NCI-H460 (cell line): ENCODE measurements at places on chromosomes 2 and 18. TPM values are rescaled to one million over a fixed set of nuclear protein-coding genes. Genes with fewer than 3 reads are reported as not detected.

The CCDC93 gene
- total RNA-seq, result 13.5 and 17.0 TPM in 2 replicates

The ERFE gene
- total RNA-seq, result 7.7 and 10.0 TPM in 2 replicates

The RESP18 gene
- total RNA-seq, result not detected in 2 replicates

DNA sequence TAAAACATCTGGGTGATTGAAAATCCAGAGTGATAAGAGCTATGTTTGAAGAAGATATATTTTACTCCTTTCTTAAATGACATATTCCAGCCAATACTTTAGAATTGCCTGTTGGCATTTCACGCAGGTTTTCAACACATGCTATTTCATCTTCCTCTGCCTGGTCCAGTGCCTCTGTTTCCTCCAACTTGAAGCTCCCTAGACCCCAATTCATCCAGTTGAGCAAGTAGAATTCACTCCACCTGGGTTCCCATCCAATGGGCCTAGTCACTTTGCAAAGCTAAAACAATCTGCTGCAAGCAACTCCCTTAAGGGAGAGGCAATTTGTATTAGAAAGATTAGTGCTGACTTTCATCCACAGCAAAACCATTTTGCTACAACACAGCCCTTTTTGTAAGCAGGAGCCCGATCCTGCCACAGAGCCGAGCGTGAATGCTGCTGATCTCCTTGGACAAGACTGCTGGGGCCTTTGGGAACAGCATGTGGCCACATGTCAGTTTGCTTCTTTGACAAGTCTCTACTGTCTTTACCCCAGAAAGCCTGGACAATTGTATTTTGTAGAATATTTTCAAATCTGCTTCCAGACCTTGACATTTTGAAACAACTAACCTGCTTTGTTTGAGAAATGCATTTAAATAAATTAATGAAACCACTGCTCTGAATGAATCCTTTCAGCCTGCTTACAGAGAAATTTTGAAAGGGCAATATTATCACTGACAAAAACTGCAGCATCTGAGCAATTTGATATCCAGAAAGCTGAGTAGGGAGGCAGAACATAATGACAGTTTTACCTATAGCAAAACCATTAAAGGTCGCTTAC, 259.1 kb downstream of the TDRD15 start:
- no peak for DNase-seq

DNA sequence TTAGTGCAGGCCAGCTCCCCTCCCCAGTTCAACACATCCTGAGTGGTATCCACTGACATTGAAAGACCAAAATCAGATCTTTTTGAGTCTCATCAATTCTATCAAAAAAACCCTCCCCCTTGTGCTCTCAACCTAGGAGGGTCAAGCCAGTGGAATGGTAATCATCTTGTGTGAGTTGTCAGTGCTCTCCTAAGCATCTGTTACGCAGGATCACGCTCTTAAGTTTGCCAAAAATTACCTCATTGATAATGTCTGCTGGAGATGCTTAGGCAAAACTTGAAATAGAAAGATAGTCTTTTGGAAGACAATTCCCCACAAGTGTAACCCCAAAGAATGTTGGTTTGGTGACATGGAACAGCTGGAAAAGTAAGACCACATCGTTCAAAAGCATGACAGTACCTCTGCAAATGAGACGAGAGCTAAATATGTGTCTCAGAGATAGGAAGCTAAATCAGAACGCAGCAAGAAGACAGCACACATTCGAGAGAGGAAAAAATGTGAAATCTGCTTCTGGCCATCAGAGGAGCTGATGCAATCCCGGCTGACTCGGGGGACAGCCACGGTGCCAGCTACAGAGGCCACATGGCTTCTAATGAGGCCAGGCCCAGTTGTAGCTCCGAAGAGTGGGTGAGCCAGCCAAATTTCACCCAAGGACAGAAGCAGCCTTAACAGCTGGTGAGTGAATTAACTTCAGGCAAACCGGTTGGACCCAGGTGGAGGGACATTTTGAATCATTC, 753.9 kb downstream of the RNF144A start:
- DNase-seq, result no peak

- no peak for DNase-seq
Observed at GRCh38 chr2:43240766-43241150, 14.4 kb upstream of the ZFP36L2 start.

GRCh38 chr2:238657132-238658053, 190.5 kb upstream of the TWIST2 start:
- DNase-seq, result no peak

DNA sequence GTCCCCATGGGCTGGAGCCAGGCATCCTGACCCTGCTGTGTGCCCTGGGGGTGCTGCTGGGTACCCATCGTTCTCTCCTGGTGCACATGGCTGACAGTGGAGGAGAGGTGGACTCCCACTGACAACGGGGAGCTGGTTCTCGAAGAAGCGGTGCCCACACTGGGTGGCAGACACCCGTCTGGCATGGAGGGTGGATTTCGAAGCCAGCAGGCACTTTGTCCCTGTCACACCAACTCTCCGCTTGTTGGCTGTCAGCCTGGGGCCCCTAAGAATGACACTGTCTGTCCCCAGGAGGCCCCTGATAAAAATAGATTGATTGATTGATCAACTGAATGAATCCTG, 55.4 kb downstream of the RTP5 start:
- DNase-seq, result no peak

DNA sequence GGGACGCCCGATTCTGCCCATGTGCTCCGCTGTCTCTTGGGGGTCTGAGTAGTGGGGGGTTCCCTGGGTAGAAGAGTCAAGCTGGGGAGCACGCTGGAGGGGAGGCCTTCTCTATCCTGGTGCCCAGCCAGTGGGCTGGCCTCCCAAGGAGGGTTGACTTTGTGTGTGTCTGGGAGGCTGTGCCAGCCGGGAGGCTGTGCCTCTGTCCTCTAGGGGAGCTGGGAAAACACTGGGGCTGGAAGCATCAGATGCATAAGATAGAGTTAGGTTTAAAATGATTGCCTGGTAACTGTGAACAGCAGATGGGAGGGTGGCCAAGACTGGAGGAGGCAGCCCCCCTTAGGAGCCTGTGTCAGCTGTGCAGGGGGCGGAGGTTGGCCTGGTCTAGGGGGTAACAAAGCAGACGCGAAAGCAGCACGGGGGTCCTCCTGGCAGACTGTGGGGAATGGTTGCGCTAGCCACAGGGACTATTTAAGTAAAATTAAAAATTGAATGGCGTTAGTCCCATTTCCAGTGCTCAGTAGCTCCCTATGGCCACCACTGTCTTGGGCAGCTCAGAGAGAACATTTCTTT, 1.3 kb downstream of the ING5 start:
- DNase-seq, result no peak

DNA sequence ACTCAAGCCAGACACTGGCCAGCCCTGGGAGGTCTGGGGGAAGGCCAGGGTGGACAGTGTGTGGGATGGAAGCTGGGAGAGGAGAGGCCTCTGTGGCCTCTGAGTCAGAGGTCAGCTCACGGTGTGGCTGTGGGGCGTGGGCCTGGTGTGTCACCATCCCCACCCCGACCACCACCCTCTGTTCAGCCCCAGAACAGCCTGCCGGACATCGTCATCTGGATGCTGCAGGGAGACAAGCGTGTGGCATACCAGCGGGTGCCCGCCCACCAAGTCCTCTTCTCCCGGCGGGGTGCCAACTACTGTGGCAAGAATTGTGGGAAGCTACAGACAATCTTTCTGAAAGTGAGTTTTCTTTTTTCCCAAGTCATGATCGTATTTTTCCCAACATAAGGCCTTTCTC, 110.5 kb downstream of the DYSF start:
- DNase-seq, result no peak
